ENCODE measurements at places on chromosomes 11 and 22. TPM values are rescaled to one million over a fixed set of nuclear protein-coding genes. Genes with fewer than 3 reads are reported as not detected.

DNA sequence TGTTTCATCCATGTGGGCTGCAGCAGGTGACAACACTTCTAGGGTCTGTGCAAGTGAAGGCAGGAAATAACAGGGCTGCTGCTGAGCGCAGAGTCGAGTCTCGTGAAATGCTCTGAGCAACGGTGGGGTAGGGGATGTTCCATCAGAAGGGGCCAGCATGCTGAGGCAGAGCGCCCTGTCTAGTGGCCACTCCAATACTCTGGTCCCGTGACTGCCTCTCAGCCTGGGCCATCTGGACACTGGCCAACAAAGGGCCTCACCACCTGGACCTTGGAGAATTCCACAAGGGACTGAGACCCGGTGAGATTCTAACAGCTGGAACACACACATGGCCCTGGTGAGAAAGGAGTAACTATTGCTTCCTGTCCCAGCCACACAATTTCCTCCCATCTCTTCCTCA is 375.7 kb downstream of the SHANK2 start:
- DNase-seq, result no peak

DNA sequence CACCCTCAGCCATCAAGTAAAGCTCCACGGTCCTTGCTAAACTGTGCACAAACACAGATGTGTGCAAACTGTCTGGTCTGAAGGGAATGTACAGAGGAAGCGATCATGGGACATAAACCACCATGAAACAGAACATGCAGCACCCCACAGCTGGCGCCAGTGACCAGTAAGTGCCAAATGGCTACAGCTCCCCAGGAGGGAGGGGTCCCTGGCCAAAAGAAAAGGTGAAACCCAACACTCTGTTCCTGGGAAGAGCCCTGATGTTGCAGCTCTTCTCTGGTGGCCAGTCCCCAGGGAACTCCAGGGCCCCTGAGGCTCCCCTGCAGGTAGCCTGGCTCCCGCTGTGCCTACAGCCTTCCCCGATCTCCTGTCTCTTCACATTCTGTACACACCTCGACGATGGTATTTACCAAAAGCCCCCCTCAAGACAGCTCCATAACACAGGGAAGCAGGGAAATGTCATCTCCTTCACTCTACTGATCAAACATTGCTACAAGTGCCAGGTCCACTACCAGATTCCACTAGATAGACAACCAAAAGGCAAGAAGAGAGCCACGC is 2.9 kb downstream of the DGCR6L start:
- no peak for DNase-seq

DNA sequence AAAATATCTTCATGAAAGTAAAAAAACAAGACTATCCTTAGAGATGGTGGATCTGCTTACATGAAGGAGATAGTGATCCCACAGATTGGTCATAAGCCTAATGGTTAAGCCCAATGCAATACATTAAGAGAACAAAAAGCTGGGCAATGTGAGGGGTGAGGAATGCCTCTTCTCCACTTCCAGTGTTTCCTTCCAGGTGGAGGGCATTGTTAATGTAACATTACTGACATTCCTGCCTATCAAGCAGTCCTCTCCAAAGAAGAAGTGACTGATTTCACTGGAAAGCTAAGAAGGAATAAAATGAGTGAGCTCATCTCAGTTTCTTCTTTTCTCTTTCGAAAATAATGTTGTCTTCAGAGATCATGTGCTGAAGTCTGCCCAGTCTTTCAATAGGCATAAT is 207.8 kb downstream of the RAB38 start:
- DNase-seq, result no peak

DNA sequence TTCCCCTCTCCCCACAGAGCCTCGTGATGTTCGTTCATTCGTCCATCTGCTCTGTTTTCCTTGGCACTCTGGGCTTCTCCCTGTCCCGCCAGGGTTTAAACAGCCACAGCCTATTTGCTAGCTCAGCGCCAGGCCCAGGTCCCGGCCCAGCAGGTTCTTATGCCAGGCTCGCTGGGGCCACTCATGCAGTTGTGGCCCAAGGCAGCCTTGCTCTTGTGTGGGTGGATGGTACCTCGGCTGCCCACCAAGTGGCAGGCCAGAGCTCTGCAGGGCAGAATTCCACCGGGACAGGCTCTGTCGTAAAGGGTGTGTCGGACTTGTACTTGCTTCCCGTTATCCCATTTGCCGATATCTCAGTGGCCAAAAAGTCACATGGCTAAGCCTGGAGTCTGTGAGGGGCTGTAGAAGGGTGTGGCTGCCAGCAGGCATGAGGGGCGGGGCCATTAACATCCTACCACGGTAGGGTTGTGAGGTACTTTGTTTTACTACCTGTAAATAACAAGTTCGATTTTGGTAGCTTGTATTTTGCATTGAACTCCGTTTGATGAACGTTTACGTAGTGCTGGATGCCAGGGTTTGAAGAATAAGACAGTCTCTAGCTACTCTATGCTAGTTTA is 7.9 kb downstream of the FAM118A start:
- DNase-seq, result peak; percentile 71

- peak; percentile 54 for DNase-seq
Observed at GRCh38 chr11:30016588-30017363, at the start of gene KCNA4. TSS of gene KCNA4 (minus strand) at chr11:30017030. CDS start at chr11:30012678, 4,352 bp downstream.

- no peak for DNase-seq
Observed at GRCh38 chr11:19332476-19332875, 91.7 kb upstream of the E2F8 start.

DNA sequence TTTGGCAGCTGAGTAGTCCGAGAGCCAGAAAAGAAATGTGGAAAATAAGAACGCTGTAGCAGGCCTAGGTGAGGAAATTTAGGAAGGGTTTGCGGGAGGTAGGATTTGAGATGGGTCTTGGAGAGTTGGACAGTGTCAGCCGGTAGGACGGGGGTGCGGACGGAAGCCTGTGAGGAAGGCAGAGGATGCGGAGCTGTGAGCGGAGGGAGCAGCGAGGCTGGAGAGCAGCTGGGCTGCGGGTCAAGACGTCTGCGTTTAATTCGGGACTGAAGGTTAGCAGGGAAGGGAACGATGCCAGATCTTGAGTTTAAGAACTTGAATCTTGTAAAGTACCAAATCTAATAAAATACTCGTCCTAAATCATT is 669 bp upstream of the TIGD3 start:
- DNase-seq, result no peak

- no peak for DNase-seq
Observed at GRCh38 chr22:38754751-38755154, 1.0 kb downstream of the SUN2 start.

DNA sequence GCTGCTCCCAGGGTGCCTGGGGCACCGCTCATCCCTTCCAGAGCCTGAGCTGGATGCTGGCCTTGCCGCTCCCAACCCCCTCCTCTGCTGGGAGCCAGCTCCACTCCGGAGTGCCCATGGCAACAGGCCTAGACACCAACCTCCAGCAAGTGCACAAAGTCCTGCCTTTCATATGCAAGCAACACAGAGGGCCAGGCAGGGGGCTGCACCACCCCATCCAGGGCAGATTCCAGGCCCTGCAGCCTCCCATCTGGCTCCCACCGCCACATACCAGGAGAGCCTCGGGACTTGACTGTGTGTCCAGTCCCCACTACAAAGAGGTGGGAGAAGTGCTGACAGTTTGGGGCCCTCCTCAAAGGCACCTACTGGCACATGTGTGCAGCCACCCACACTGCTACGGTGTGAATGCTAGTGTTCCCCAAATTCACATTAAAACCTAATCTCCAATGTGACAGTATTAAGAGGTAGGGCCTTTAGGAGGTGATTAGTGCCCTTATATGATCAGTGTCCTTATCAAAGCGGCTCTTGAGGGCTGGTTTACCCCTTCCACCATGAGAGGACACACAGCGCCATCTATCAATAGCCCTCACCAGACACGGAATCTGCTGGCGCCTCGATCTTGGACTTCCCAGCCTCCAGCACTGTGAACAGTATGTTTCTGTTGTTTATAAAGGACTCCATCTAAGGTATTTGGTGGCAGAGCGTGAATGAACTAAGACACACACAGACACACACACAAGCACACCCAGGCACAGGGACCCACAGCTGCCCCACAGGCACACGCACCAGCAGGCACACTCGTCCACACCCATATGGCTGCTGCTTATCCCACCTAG is 16.2 kb downstream of the ARVCF start:
- no peak for DNase-seq

- DNase-seq, result peak; percentile 2
Observed at GRCh38 chr11:87215236-87215635, 177.5 kb downstream of the TMEM135 start.

DNA sequence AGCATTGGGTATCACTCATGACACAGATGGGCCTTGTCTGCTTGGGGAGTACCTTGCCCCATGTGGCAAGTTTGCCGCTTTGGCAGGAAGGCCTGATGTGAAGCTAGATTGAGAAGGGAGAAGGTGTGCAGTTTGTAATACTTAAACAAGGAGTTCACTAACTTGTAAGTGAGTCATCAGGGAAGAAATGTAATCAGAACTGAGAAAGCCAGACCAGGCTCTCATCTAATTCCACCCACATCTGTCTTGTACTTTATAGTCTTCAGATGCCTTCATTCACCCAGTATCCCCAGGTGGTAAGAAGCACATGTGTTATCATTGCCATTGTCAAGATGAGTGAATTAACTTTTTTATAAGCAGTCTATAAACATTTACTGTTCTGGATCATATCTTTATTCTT is 116.0 kb upstream of the DDI1 start:
- DNase-seq, result no peak

DNA sequence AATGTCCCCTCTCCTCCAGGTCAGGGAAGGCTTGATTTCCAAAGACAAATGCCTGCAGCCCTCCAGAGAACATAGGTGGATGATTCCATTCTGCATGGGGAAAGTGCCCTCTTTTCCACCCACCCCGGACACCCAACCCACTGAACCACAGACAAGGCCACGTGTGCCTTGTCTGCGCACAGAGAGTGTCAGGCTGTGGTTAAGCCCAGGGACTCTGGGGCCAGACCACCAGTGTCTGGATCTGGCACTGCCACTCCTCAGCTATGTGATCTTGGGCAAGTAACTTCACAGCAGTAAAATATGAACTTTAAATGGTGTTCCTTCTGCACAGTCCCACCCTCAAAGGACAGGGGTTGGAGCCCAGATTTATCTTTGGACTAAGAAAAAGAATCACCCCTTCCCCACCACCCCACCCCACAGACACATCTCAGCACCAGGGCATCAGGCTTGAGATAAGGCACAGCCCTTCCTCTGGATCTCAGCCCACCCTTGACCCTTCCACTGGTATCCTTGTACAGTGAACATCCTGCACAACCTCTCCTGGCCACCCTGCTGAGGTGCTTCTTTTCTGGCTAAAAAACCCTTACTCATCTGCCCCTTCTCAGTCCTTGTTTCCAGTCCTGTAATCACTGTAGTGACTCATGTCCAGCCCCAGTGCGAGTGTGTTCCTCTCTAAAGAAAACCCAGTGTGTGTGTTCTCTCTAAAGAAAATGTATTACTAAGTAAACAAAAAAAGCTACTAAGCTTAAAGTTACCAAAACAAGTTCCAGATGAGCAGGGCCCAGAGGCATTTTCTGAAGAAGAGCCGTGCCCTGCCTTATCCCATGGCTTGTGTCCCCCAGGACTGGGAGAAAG is 1.9 kb upstream of the PTGDR2 start:
- no peak for DNase-seq

- no peak for DNase-seq
Observed at GRCh38 chr11:23569547-23569946, 709.3 kb upstream of the CCDC179 start.

DNA sequence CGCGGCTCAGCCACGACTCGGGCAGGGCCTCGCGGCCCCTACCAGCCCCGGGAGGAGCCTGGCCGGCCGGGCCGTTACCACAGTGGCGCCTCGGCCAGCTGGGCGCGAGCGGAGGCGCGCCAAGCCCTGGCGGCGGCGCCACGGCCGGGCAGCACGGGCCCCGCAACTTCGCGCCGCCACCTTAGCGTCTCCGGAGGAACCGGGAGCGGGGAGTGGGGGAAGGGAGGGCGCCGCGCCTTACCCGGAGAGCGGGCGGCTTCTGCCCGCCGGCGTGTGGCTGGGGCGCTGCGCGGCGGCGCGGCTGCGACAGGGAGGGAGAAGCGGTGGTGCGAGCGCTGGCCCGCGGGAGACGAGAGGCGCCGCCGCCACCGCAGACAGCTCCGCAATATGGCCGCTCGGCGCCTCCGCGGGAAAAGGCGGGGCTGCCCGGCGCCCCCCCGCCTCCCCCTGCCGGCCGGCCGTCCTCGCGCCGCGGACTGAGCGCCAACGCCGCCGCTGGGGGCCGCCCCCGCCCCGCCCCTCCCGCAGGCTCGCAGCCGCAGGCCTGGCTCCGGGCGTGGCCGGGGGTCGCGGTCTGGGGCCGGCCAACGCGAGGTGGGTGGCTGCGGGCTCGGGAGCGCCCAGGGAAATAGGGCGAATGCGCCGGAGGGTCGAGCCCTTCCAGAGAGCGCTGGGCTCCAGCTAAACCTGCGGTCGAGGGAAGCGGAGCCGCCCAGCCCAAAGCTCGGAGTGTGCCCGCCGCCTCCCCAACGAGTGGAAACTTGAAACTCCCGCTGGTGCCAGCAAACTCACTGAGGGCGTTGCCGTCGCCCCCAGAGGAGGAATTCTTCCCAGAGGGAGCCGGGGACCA is at the start of gene RDX:
Gene RDX (minus strand): TSS at position 389 of the 850 bp plus-strand sequence. CDS start 16,922 bp downstream, outside the sequence.
- DNase-seq, result peak; percentile 92

GRCh38 chr11:76781807-76782530 is 1.2 kb upstream of the TSKU start:
- no peak for DNase-seq

- peak; percentile 48 for DNase-seq
Observed at GRCh38 chr22:24803064-24803542, 2.9 kb upstream of the SGSM1 start.

The RAB30 gene
- 11.9 TPM for total RNA-seq

The TBX10 gene
- not detected for total RNA-seq

The CRYAB gene
- not detected for total RNA-seq

The ARHGAP32 gene
- total RNA-seq, result 5.9 TPM

The KCNC1 gene
- not detected for total RNA-seq

The BATF2 gene
- total RNA-seq, result 0.51 TPM
